AG10803 (cell line): ENCODE measurements at places on chromosomes 3 and 15.

GRCh38 chr3:54004335-54004734, 112.7 kb upstream of the SELENOK start:
- DNase-seq = no peak

- DNase-seq = no peak
Observed at GRCh38 chr3:85433319-85433718, 474.5 kb downstream of the CADM2 start.

DNA sequence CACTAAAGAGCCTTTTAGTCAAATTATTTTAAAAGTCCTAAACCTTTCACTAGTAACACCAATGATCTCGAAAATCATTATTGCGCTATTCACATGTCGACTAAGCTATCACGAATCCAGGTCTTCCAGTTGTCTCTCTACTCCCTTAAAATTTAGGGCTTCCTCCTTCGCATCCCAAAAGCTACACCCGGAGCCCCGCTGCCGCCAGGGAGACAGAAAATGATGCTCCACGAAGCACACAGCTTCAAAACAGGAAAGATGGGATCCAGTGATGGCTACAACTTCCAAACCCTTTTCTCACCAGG, 253 bp downstream of the IFT80 start:
- no peak for DNase-seq

DNA sequence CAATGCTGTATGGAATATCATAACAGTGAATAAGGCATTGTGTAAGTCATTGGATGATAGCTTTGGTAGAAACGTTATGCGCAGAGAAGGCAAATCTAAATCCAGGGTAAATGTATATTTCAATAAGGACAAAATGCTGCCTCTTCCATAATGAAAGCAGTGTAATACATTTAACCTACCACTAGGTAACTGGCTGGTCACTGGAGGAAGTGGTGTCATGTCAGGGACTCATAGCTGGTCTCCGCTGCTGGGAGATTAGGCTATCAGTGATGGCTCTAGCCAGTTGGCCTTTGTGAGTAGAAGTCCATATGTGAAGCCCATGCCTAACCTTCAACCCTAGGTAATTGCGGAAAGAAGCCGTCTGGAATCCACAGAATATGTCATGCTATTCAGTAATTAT, 140.9 kb downstream of the NLGN1 start:
- no peak for DNase-seq

GRCh38 chr3:173733029-173733652, 335.6 kb downstream of the NLGN1 start:
- DNase-seq = peak; percentile 65

DNA sequence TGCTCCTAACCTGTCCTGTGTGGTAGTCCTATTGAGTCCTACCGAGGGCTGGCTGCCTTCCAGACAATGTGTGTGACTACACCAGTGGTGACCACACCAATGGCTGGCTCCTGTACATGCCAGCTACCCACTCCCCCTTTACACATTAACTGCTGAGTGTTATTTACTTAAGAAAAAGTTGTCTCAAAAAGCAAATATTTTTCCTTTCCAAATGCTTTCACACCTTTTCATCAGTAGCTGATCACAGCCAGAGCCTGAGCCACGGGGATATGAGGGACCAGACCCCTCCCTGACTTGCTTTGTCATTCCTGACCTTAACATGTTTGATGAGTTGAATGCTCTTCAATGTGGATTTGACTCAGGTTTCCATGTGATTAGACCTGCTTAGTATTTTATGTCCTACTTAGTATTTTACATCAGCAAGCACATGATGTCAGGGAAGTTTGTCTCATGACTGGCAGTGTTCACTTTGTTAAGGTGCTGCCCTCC, 29.6 kb upstream of the GREM1 start:
- DNase-seq = peak; percentile 56

DNA sequence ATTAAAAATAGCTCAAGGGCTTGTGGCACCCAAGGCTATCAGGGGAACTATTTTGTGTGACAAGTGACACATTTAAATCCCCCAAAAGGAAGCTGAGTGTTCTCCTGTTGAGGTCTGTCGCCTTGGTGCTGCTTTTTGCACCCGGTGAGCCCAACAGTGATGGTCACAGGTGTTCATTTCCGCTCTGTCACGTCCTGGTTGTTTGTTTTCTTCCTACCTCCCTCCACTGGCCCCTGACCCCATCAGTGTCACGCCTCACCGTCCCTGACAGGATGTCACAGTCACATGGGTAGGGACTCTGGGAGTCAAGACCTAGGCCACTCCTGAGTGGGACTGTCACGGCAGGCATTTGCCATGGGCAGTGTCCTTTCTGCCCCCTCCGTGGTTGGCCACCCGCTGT, 11.2 kb downstream of the SLCO3A1 start:
- DNase-seq = no peak

- no peak for DNase-seq
Observed at GRCh38 chr3:171680726-171681411, 129.4 kb downstream of the PLD1 start.

- DNase-seq = no peak
Observed at GRCh38 chr15:83813682-83814081, 159.8 kb downstream of the ADAMTSL3 start.

GRCh38 chr3:100269410-100270214, 8.8 kb downstream of the TBC1D23 start:
- DNase-seq = peak; percentile 98

- DNase-seq = peak; percentile 1
Observed at GRCh38 chr3:167350245-167350862, 29.7 kb downstream of the ZBBX start.

DNA sequence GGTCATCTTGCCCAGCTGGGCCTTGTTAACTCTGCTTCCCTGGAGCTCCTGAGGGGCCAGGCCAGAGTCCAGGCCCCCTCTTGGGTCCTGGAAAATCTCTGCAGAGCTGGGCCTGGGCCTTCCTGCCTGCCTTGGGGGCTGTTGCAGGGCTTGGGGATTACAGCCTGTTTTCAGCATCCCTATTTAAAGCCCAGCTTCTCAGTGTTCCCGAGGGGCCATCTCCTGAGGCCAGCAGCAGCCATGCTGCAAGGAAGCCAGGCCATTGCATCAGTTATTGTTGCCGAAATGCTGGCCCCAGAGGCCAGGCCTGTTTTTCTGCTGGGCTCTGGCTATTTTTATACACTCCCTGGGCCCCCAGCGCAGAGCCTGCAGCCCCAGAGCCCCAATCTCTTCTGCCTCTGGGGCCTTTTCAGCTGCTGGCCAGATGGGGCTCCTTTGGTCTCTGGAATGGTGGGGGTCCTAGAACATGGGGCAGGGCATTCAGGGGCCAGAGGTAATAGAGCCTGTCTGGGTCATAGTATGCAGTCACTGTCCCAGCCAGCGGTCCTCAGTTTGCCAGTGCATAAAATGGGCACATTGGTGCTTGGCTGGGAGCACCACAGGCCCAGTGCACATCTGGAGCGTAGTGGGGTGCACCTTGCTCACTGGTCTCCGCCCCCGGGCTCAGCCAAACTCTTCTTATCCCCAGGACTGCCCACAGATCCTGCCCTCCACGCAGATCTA, 28.5 kb downstream of the PLXNA1 start:
- peak; percentile 90 for DNase-seq

GRCh38 chr3:5756443-5756842, 568.9 kb downstream of the EDEM1 start:
- no peak for DNase-seq

DNA sequence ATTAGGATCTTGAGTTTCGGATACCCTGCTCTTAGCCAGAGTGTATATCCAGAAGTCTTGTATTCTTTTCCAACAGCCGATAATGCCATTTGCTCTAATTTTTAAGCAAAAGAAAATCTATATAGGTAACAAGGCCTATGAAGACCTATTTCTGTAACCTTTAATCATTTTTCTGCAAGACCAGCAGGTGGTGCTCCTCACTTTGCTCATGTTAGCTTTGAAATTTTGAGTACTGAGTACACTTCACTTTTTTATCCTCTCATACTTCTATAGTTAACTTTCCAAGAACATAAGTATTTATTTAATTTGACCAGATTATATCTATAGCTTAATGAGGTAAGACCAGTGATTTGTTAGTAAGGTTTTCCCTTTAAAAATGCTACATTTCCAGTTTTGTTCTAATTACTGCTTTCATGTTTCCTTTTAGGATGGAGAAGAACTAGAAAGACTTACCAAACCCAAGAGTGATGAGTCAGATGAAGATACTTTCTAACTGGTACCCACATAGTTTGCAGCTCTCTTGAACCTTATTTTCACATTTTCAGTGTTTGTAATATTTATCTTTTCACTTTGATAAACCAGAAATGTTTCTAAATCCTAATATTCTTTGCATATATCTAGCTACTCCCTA, 20.5 kb downstream of the SLC35A5 start:
- DNase-seq = peak; percentile 81

DNA sequence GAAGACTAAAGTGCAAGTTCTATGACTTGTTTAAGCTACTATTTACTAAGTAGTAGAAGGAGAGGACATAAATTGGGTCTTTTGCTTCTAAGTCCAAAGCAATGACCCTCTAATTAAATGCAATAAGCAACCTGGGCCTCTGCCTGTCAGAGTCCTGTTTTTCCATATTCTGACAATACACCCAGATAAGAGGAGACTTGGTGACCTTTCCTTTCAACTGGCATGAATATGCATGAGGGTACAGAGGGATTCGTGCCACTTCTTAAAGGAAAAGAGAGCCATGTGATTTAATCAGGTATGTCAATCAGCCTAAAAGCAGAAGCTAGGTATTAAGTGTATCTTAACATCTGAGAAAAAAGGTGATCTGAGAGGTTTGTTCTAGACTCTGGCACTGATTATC, 50.7 kb upstream of the FGF7 start:
- DNase-seq = no peak

DNA sequence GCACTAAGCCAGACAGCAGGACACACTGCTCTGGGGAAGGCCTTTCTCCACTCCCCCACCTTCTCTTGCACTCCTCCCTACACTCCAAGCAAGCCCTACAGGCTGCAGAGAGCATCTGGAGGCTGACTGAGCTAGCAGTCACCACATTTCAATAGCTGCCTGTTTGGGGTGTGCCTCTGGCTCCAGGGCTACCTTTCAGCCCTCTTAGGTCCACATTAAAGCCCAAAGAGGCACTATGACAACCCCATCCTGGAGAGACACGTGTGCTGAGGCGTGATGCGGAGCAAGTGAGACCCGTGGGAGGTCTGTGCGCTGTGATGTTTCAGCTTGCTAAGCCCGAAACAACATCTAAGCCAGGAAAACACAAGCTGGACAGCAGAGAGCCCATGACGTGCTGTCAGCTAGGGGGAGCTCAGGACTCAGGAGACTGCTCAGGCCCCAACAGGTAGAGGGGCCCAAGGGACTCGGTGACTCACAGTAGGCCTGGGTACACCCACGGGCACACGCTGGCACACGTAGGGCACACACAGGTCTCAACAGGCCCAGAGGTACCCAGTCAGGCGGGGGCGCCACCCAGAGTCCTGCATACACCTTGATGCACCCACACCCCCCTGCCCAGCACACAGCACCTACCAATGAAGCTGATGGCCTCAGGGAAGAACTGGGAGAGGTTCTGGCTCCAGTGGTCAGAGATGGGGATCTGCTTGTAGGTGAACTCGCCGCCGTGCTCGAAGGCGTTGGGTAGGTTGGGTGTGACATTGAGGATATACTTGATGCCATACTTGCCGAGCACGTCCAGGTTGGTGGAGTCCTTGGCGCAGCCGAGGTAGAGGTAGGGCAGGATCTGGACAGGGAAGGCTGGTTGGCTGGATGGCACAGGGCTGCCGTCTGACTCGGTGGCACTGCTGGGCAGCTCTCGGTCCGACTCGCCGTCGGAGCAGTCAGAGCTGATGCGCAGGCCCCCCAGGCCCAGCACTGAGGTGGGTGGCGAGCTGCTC, 2.8 kb downstream of the DUSP7 start:
- DNase-seq = no peak

- DNase-seq = no peak
Observed at GRCh38 chr3:157091083-157091833, 68.7 kb downstream of the CCNL1 start.

GRCh38 chr3:188433521-188434150, 279.7 kb downstream of the LPP start:
- no peak for DNase-seq

- DNase-seq = no peak
Observed at GRCh38 chr3:160830796-160831195, 74.8 kb downstream of the PPM1L start.

- DNase-seq = peak; percentile 52
Observed at GRCh38 chr3:190696777-190697501, 165.6 kb downstream of the GMNC start.

GRCh38 chr15:95132774-95133173, 901.4 kb downstream of the MCTP2 start:
- DNase-seq = peak; percentile 95

- no peak for DNase-seq
Observed at GRCh38 chr3:108931035-108931434, 22.6 kb downstream of the GUCA1C start.

DNA sequence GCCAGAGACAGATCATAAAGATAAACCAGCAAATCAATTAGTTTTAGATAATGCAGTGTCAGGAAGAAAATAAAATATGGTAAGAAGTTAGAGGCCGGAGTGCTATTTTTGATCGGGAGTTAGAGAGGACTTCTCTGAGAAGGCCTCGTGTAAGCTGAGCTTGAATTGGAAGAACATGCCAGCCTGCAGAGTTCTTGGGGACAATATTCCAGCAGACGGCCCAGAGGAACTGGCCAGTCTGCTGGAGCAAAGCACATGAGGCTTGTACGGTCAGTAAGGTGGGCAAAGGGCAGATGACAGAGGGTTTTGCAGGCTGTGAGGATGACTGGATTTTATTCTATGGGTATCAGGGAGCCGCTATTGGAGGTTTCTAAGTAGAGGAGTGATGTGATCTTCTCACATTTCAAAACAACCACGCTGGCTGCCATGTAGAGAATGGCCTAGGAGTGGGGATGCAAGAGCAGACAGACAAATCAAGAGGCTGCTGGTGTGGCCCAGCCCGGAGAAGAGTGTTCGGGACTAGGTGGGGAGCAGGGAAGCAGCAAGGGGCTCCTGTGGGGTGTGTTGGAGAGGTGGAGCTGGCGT, 84.0 kb downstream of the HES1 start:
- no peak for DNase-seq
